ENCODE measurements at places on chromosomes 7 and 10. TPM values are rescaled to one million over a fixed set of nuclear protein-coding genes. Genes with fewer than 3 reads are reported as not detected.

TUBB8 gene
- 0.43 TPM for polyA plus RNA-seq

MKRN1 gene
- polyA plus RNA-seq, result 135 TPM

DNA sequence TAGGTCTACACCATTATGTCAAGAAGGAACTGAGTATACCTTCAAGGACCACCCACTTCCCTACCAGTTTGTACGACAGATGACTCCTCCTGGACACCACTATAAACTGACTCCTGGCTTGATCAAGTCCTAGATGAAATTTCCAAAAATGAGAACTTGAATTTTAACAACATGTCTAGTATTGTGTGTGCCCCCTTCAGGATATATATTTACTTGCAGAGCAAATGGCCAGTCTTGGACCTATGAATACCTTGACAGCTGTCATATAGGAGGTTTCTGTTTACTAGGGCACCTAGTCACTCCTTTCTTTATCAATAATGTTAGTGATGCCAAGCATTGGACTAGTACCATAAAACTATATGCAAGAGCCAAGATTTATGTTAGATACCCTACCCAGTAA lies 94.1 kb upstream of the TMEM26 start:
- no peak for DNase-seq

DNA sequence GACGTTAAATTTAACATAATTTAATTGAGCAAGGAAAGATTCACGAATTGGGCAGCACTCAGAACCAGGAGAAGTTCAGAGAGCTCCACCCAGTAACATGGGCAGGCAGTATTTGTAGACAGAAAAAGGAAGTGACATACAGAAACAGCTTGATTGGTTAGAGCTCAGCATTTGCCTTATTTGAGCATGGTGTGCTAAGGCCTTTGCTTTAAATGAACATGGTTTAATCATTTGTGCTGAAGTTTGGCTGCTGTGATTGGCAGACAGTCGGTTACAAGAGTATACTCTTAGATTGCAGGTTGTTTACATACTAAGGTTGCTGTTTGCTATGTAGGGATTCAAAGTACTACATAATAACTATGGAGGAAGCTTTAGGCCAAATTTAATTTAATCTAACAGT lies 199.2 kb downstream of the MALRD1 start:
- no peak for DNase-seq

ZDHHC6 gene
- 65.7 TPM for polyA plus RNA-seq

VGF gene
- polyA plus RNA-seq, result 0.08 TPM

DNA sequence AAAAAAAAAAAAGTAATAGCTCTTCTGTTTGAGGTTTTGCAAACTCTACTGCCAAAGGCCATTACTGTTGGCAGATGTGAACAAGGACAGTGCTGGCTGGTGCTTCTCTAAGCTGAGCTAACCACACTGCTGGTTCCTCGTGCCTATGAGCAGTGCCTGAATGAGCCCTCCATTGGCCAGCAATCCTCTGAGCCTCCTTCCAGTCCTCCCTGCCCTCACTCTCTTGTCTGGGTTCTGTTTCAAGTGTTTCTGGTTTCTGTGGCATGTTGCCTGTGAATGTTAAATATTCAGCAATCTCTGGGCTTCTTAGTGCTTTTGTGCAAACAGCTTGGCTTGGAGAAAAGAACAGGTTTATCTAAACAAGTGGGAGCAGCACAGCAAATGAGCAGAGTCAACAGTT lies 161.3 kb upstream of the AUTS2 start:
- no peak for DNase-seq

GRCh38 chr10:21293518-21294356 lies 231.7 kb downstream of the SKIDA1 start:
- DNase-seq, result no peak

DNA sequence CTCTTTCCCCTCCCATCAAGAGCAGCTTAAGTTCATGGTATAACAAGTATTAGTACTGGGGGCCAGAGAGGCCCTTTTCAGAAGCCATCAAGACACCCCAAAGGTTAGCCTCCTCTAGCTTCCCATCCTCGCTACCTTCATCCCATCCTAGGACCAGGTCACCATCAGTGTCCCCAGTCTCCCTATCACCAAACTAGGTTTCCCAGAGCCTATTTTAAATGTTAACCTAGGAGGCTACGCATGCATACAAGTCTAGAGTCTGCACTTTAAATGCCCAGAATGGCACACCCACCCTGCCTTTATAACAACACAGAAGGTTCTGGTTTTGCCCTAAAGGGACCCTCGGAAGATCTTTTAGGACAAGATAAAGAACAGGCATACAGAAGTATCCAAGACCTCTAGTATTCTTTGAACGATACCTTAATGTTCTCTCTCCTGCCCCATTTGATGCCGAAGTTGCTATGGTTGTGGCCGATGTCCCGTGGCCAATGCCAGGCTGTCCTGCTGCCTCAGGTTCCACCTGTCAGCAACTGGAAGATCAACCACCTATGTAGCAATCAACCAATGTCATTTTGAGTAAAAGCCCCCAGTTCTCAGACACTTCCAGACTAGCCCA lies 2.2 kb downstream of the GPRIN2 start:
- DNase-seq, result no peak

DNA sequence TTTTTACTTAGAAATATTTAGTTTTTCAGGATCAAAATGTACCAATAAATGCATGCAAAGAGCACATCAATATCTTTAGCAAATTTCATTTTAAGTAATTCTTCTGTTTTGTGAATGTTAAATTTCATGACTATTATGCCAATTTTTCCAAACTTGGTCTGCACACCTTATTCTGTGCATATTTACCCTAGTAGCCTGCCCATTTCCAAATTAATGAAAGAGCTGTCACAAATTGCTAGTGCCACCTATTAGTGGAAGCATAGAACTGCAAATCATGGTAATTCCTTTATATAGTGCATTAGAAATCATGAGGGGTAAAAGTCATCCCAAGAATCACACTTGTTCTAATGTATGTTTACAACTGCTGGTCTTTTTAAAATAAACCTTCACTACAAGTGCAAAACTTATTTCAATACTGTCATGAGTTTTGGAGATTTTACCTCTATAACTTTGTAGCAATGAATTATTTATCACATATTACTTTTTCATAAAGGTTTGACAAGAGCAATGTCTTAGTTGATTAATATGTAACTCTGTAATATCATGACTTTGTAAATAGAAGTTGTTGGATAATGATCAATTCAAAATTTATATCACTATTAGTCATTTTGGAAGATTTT lies 5.7 kb downstream of the SEMA3A start:
- no peak for DNase-seq

DNA sequence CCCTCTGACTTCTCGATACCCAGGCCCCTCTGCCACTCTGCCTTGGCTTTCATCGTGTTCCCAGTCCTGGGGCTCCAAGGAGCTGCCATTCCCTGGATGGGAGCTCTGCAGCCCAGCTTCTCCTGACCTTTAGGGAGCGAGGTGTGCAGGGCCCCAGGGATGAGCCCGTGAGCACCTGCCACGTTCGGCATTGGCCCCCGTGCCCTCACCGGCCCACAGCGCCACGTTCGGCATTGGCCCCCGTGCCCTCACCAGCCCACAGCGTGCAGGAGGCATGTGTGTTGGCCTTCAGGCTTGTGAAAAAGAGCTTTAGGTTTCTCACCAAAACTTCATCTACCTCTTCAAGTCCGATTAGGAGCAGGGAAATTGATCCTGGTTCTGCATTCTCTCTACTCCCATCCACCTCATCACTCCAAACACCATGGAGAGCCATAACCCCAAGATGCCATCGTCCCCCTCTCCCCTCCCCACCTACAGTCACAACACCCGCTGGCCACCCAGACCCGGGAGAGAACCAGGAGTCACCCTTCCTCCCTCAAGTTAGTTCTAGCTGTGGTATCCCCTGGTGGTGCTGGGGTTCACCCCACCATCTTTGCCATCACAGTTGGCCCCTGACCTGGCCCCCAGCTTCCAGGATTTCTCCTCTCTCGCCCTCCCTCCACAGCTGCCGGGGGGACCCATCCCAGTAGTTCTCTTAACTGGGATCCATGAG lies 119.4 kb upstream of the NPS start:
- DNase-seq, result no peak

SLC26A3 gene
- 0.38 TPM for polyA plus RNA-seq

KIAA1217 gene
- 84.0 TPM for polyA plus RNA-seq

DNA sequence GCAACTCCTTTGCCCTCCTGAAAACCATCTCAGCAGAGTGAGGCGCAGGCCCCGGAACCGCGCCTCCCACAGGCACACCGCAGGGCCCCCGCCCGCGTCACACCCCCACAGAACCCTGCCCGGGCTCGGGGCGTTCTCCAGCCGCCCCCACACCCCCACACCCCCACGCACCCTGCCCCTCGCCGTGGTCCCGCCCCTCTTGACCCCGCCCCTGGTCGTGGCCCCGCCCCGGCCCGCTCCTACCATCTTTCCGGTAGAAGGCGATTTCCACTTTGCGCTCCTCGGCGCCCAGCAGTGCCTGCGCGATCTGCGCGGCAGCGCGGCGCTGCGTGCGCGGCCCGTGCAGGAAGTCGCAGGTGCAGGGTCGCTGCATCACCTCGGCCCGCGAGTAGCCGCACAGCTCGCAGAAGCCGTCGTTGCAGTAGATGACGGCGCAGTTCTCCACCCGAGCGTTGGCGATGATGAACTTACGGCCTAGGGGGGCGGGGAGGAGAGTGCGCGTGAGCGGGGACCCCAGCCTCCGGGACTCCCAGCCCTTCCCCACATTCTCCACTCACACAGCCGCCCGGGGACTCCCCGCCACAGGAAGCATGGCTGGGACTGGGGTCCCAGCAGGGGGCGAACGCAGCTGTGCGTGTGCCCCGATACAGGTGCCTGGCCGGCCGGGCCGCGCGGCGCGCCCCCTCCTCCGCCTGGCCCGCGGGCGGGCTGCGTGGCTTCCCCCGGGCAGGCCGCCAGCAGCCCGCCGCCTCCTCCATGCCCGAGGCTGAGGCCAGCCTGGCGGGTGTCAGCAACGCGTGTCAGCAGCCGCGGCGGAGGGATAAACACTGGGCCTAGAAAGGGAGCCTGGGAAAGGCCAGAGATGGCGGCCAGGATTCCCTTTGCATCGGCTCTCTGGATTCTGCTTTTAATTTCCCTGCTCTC lies 3.4 kb downstream of the KCNH2 start:
- DNase-seq, result no peak

DNA sequence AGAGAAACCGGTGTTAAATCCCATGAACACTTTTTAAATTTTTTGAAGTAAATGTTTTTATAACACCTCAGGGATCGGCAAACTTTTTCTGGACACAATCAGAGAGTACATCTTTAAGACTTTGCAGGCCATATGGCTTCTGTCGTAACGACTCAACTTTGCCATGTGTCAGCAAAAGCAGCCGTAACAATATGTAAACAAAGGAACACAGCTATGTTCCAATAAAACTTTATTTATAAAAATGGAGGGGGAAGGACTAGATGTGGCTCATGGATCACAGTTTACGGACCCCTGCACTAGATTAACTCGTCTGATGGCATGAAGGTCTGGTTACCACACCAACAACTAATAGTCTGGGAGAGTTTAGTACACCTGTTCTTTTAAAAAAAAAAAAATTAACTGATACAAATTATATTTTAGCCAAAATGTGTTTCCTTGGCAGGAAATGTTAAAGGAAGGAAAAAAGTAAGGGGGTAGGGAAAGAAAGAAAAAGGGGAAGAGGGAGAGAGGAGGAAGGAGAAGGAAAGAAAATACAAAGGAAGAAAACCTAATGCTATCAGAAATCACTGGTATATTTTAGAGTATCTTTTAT lies 50.2 kb downstream of the ABI1 start:
- DNase-seq, result no peak

SHTN1 gene
- 23.8 TPM for polyA plus RNA-seq

GRCh38 chr7:110669410-110669809 lies 421.5 kb upstream of the LRRN3 start:
- no peak for DNase-seq

- DNase-seq, result no peak
Measured at GRCh38 chr7:137873979-137874777, 27.4 kb upstream of the DGKI start.

ACBD7 gene
- 5.8 TPM for polyA plus RNA-seq

PNLIPRP3 gene
- not detected for polyA plus RNA-seq

PON1 gene
- 0.92 TPM for polyA plus RNA-seq

VSTM2A gene
- 3.1 TPM for polyA plus RNA-seq

All from right renal cortex interstitium (tissue), 3 donors.